ENCODE measurements at places on chromosomes 12 and 14. TPM values are rescaled to one million over a fixed set of nuclear protein-coding genes. Genes with fewer than 3 reads are reported as not detected.

DNA sequence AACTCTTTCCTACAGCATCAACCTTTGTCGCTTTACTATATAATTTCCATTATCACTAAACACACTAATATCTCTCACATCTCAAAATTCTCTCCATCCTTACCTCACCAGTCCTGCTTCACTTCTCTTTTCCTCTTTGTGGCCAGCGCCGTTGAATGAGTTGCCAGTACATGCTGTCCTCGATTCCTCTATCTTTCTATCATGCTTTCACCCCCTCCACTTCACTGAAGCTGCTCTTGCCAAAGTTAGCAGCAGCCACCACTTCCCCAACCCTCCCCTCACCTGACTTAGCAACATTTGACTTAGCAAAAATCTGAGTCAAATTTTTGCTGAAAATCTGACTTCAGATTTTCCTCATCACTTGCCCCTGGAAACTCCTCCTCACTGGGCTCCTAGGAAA is 210.4 kb downstream of the ANO6 start:
- DNase-seq: no peak

YBX3 gene
- 127 TPM for total RNA-seq

- no peak for DNase-seq
Measured at GRCh38 chr12:104354167-104354867, 50.8 kb downstream of the EID3 start.

GRCh38 chr14:78921856-78922255 is 751.7 kb downstream of the NRXN3 start:
- no peak for DNase-seq

DNA sequence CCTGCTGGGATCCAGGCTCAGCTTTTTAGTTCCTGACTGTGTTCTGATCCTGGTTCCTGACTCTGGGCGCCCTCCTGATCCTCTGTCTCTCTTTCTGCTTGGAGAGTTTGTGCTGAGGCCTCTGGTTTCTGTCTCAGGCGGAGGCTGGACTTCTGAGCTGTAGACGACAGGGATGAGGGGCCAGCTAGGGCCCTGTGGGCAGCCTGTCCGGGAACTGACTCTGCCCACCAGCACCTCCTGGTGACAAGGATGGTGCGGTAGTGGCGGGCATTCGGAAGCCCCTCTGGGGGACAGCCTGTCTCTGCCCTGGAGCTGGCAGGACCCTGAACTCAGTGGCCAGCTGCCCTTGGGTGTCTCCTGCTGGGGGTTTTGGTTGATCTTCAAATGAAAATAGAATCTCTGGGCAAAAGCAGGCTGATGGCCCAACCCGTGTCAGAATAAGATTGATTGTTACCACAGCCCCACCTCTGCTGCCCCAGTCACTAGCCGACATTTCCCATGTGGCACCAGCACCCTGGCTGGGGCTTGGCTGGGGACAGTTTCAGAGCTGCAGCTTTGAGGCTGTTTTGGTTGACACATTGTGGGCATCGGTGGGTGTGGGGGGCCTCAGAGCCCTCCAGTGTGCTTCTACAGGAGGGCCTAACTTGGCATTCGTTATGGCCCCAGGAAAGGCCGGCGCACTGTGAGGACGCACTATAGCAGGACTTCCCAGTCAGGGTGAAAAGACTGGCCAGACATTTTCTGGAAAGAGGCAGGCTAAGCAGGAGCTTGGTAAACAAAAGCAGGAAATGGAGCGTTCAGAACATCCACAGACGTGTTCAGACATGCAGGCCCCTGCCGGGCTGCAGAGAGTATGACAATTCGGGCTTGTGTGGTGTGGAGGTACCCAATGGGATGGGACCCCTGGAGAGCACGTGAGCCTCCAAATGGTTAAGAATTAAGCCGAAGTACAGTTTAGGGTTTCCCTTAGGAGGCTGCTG is 16.2 kb downstream of the KRT80 start:
- DNase-seq: peak; percentile 94

- no peak for DNase-seq
Measured at GRCh38 chr12:64819816-64820402, 4.5 kb upstream of the TBC1D30 start.

HVCN1 gene
- 3.9 TPM for total RNA-seq

DNA sequence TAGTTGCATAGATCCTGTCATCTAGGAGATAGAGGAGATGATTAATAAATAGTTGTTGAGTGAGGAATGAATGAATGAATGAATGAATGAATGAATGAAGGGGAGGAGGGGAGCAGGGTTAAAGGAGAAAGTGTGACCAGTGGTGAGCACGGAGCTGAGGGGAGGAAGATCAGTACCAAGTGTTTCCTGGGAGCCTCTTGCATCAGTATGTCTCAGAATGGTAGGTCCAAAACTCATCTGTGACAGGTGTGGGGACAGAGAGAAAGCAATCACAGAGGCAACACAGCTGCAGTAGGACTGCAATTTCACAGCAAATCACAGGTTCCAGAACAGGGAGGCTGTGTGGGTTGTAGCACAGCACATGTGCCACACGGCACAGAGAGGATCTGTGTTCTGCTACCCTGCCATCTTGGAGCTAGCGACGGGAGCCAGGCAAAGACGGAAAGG is 14.5 kb upstream of the TNFRSF1A start:
- DNase-seq: no peak

DNA sequence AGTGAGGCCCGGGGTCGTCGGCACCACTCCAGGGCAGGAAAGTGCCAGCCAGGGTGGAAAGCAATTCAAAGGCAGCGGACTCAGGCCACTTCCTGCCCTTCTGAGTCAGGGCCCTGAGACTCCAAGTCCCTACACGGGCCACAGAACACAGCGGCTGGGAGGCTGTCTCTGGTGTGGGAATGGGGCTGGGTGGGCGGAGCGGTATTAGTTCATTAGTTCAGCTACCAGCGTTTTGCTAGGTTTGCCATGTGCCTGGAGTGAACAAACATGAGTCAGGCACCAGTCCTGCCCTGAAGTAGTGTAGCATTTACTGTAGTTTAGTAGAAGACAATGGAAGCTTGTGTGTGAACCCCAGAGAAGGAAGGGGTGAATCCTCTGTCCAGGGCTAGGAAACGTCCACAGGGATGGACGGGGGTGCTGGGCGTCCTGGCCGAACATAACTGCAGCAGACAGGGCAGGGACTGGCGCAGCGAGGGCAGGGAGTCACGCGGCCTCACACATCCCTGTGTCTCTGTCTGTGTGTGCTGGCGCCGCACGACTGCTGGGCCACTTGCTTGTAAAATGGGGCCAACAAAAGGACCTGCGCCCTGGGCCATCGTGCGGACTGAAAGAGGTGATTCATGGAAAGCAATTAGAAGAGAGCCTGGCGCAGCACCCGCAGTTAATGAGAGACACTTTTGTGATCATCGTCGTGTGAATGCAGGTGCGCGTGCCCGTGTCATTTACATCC is 186.4 kb upstream of the PRMT8 start:
- peak; percentile 52 for DNase-seq

CCDC38 gene
- not detected for total RNA-seq

DTX1 gene
- 6.1 TPM for total RNA-seq

GRCh38 chr12:119828300-119828699 is 48.8 kb downstream of the CIT start:
- DNase-seq: no peak

GRCh38 chr14:103259801-103260628 is 74.0 kb upstream of the EIF5 start:
- DNase-seq: peak; percentile 1

GRCh38 chr14:104954746-104955395 is 23.3 kb downstream of the AHNAK2 start:
- no peak for DNase-seq

DNA sequence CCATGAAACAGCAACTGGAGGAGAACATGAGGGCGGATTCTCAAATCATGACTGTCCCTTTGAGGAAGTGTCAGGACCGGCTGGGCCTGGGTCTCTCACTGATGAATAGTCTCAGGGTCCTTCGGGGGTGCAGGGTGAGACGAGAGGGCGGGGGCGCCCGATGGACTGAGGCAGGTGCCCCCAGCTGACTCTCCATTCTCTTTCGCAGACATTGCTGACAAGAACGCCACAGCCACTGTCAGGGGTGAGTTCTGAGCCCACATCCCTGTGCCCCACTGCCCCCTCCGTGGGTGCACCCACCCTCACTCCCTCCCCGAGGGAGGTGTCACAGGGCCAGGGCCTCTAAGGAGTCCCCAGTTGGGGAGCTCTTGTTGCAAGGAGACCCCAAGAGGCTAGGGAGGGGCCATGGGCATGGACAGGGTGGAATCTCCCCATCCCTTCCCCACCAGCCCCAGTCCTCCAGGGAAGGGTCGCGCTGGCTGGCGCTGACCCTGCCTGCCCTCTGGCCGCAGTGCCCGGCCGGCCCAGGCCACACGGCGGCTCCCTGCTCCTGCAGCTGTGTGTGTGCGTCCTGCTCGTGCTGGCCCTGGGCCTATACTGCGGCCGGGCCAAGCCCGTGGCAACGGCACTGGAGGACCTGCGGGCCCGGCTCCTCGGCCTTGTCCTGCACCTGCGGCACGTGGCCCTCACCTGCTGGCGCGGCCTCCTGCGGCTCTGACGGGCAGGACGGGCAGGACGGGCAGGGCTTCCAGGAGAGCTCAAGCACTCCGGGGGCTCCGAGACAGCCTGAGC is 8.7 kb downstream of the C14orf180 start:
- DNase-seq: no peak

- DNase-seq: no peak
Measured at GRCh38 chr12:24227551-24227950, 278.1 kb upstream of the SOX5 start.

GRCh38 chr12:113299619-113300237 is 35.2 kb downstream of the SLC8B1 start:
- peak; percentile 77 for DNase-seq

- DNase-seq: no peak
Measured at GRCh38 chr14:94124582-94125377, 4.6 kb downstream of the IFI27L2 start.

CAND1 gene
- 76.4 TPM for total RNA-seq

DNA sequence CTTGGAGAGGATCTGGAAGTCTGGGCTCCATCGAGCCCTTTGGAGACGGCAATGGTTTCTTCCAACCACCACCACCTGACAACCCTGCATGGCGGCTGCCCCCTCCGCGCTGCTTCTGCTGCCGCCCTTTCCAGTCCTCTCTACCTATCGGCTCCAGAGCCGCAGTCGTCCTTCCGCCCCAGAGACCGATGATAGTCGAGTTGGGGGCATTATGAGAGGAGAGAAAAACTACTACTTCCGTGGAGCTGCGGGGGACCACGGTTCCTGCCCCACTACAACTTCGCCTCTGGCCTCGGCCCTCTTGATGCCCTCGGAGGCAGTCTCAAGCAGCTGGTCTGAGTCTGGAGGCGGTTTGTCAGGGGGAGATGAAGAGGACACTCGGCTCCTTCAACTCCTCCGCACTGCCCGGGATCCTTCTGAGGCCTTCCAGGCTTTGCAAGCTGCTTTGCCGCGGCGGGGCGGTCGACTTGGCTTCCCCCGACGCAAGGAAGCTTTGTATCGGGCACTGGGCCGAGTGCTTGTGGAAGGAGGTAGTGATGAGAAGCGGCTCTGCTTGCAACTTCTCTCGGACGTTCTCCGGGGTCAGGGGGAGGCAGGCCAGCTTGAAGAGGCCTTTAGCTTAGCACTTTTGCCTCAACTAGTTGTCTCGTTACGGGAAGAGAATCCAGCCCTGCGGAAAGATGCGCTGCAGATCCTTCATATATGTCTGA is 499 bp downstream of the TOGARAM1 start:
- peak; percentile 45 for DNase-seq

- no peak for DNase-seq
Measured at GRCh38 chr12:32567296-32567674, 111.8 kb upstream of the DNM1L start.

DNA sequence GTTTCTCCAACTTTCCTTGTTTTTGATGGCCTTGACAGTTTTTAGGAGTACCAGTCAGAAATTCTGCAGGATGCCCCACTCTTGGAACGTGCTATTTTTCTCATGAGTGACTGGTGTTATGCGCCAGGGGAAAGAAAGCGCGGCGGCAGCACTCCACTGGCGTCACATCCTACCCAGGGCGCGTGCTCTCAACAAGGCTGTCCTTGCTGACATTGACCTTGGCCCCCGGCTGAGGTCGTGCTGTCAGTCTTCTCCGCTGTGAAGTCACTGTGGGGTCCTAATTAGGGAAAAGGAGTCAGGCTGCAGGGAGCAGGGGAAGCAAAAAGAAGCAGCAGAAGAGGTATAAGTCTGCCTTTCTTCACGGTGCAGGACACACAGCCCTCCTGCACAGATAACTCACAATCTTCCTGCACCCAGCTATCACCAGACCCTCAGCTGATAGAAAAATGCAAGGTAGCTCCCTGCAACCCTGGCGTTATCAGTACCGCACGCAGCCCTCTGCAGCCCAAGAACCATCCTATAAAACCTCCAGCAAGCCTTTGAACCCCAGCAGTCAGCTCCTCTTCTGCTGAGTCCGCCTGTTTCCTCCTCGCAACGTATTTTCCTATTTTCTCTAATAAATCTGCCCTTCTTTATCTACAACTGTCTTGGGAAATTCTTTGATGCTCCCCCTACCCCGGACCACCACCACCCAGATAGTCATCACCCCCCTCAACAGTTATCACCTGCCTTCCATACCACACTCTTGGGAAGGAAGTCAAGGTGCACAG is 48.0 kb upstream of the C14orf180 start:
- no peak for DNase-seq

- no peak for DNase-seq
Measured at GRCh38 chr12:32568228-32568627, 110.9 kb upstream of the DNM1L start.

BRAP gene
- 12.6 TPM for total RNA-seq

GRCh38 chr14:52551696-52552062 is 626 bp downstream of the TXNDC16 start:
- DNase-seq: peak; percentile 47

GRCh38 chr14:74634964-74635363 is 22.9 kb upstream of the LTBP2 start:
- no peak for DNase-seq

GRCh38 chr12:107131832-107132616 is 38.7 kb upstream of the CRY1 start:
- DNase-seq: peak; percentile 21

SNRNP35 gene
- total RNA-seq: 11.3 TPM

SAMD15 gene
- total RNA-seq: 0.38 TPM

DNA sequence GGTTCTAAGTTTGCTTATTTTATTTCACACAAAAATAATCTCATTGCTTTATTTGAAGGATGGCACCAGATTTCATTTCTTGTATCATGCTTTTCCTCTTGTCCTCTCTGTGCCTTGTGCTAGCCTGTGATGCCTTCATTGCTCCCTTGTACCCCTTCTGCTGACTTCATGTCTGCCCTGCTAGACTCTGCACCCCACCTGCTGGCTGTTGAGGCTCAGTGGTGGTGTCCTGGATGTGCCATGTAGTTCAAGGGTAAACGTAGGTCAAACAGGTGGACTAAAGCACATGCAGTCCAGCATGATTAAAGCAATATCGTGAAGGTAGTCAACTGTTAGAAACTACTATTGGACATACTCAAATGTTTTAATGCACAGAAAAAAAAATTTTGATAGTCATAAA is 21.6 kb downstream of the MRPS35 start:
- DNase-seq: no peak

GRCh38 chr14:76842414-76842813 is 16.2 kb downstream of the LRRC74A start:
- DNase-seq: no peak
